CD4-positive, alpha-beta T cell treated with Interleukin-6 for 4 hours (primary cell): ENCODE measurements at places on chromosomes 2 and 18.

DNA sequence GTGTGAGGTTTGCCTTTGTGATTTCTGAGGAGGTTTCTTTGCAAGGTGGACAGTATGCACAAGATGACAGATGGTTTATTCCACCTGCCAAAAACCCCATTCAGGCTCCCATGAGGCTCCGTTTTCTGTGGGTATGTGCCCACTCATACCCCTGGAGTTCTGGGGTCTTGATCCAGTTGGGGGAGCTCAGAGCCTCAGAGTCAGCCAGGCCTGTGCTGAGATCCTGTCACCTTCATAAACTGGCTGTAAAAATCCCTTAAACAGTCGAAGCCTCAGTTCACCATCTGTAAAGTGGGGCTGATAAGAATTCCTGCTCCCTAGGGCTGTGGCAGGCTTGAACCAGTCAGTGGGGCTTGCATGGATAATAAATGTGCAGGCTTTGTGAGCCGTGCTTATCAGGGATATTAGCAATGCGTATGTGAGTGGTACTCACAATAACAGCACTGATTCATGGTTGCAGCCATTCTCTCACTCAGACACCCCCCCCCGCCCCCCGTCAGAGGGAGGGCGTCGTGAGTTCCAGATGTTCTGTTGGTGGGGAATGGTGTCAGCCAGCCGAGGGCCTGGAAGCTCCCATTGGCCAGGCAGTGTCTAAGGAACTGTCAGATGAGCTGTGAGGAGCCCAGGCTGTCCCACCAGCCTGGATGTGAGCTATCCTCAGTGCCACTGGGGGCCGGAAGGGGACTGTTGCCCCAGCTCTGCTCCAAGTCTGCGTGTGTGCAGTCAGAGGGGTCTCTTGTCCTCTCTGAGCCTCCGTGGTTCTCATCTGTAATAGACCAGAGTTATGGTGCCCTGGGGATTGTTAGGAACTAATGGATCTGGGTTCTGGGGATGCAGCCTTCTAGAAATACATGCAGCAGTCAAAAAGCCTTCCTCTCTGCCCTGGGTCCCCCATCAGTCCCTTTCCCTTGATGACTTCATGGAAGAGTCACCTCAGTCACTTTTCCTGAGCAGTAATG, 51.7 kb downstream of the KCNIP3 start:
- DNase-seq: no peak

DNA sequence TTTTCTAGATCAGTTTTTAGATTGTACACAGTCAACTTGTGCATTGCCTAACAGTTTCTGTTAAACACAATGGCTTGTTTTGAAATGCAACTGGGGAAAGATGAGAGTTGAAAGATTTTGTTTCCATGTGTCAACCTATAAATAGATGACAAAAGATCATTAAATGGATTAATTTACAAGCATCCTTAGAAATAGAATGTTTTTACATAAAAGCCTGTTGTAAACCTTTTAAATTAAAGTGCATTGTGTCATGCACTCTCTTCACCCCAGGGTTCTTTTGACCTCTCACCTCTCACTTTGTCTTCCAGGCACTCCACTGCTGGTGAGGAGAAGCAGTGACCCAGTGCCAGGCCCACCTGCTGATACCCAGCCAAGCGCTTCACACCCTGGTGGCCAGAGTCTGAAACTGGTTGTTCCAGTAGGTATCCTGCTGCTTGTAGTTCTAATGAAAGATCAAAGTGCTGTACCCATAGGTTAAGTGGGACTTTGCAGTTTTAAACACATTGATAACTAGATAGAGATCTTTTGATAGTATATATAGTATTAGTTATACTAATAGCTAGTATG, 502.1 kb downstream of the PARD3B start:
- no peak for DNase-seq

- DNase-seq: no peak
Measured at GRCh38 chr2:44371445-44371844, 9.7 kb downstream of the CAMKMT start.

DNA sequence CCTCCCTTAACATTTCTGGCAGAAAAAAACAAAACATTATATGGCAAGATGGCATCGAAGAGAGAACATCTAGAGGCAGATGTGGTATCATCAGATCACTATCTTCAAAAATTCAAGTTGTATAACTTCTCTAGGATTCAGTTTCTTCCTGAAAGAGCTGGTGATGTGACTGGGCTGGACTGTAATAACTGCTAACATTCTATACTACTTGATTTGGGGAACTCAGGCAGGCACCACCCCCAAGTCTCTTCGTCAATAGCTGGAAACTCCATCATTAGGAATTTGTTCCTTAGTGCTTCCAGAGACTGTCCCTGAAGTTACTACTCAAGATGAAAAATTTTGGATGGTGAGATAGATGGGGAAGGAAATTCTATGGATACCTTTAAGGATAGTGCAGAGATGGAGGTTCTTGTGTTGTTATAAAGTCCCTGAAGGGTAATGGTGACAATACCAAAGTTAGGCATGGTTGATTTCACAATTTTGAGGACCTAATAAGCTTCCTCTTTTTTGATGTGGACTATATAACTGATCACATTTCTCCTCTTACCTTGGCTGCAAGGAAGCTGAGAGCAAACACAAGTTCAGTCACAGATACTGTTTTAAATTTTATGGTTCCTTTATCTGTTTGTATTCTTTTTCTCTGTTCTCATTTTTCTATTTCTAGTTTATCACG, 59.1 kb upstream of the PGAP1 start:
- no peak for DNase-seq

DNA sequence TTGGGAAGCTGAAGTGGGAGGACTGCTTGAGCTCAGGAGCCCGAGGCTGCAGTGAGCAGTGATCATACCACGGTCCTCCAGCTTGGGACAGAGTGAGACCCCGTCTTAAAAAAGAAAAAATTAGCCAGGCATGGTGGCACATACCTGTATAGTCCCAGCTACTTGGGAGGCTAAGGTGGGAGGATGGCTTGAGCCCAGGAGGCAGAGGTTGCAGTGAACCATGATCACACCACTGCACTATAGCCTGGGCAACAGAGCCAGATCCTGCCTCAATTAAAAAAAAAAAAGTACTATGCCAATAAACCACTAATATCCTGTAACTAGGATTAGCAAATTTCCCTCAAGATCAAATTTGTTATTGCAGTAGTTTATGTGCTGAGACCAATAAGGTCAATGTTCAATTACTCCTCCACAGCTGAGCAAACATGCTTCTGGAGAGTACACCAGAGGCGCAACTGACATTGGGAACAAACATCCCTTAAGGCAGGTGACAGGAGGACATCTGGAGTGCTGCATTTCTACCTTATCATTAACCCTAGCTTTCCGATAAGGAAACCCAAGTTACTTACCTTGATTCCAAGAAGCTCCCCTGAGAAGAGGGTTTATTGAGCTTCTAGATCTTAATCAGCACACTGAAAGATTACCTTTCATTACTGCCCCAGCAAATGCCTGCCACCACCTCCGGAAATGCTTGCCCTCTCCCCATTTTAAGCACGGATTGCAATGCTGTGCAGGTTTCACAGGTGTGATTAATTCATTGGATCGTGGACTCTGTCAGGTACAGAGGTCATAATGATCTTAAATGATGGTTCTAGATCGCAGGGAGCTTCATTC, 26.2 kb downstream of the MGAT4A start:
- DNase-seq: no peak
